T-cell (primary cell): ENCODE measurements at places on chromosomes 5 and 9.

GRCh38 chr9:90641884-90642487 lies 638 bp downstream of the DIRAS2 start:
- DNase-seq = no peak

GRCh38 chr5:42020788-42021530 lies 95.9 kb downstream of the FBXO4 start:
- DNase-seq = no peak

DNA sequence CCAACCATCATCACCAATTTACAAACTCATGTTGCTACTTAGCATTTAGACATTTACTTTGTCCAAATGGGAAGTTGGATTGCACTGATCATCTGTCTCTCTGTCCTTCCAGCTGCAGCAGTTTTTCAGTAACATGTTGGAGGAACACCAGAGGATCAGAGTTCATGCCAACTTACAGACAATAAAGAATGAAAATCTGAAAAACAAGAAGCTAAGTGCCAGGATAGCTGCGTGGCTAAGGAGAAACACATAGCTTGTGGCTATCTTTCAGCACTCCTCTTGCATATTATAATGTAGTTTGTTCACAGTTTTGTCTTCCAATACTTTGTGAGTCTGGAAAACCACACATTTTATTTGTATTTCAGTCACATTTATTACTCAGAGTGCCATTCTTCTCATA lies 6.4 kb upstream of the ARL14EPL start:
- DNase-seq = no peak

GRCh38 chr5:118946138-118946800 lies 42.1 kb downstream of the DTWD2 start:
- DNase-seq = no peak

- no peak for DNase-seq
Measured at GRCh38 chr9:130498298-130498917, 53.6 kb downstream of the ASS1 start.

DNA sequence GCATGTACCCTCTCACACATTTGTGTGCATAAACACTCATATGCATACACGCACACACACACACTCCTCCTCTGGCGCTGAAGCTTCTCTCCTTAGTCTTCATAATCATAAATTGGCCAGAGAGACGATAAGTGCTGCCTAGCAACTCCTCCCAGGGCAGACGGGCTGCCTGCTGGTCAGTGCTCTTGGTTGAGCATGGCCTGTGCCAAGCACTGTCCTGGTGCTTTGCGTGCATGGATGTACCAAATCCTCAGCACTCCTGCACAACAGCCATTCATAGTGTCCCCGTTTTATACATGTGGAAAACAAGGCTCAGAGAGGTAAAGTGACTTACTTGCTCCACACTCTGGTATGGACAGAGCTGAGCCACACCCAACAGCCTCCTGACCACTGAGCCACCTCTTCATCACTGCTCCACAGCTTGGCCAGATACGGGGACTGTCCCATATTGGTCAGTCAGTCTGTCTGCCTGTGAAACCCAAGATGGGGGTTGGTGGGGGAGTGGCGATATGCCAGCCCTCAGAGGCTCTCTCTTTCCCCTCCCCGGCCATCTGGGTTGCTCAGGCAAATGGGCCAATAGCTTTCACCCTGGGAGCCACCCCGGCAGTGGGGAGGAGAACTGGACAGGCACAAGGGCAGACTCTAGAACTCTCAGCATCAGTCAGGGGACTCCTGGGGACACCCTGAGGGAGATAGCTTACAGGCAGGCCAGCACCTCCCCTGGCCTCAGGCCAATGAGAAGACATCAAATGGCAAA lies 64.3 kb upstream of the GARNL3 start:
- no peak for DNase-seq

DNA sequence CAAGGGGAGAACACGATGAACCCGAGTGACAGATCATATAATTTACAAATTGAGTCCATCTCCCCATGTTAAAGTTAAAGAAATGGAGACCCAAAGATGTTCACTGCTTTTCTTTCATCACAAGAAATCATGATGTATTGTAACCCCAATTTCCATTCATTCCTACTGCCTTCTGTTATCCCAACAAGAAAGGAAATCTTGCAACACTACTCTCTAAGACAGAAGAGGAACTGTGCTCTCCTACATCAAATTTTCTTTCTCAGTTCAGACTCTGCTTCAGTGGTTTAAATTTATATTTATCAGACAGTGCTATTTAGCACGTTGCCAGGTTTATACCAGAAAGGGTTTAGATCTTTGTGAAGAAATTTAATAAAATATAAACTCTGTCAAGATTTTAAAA lies 83.8 kb upstream of the RASA1 start:
- DNase-seq = no peak

- DNase-seq = no peak
Measured at GRCh38 chr9:134186471-134187109, 22.2 kb upstream of the RNU6ATAC start.

- no peak for DNase-seq
Measured at GRCh38 chr5:179168664-179169063, 108.5 kb downstream of the ZNF354C start.

GRCh38 chr9:21473236-21473635 lies 8.9 kb downstream of the IFNE start:
- DNase-seq = no peak

DNA sequence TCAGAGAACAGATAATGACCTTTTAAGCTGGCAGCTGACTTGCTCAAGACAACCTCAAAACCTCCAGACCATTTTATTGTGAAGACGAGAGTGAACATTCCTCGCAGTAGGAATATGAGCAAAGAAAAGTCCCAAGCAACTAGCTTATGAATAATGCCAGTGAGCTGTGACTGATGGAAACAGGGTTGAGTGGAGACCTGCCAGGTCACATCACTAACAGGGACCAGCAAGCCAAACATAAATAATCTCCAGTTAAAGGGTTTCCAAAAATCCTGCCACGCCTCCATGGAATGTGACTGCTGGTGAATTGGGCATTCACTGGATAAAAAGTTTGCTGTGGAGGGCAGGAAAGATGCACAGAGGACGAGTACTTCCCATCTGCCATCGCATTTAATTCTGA lies 185.4 kb downstream of the CRB2 start:
- no peak for DNase-seq

- no peak for DNase-seq
Measured at GRCh38 chr9:948497-948896, 28.0 kb upstream of the DMRT3 start.

DNA sequence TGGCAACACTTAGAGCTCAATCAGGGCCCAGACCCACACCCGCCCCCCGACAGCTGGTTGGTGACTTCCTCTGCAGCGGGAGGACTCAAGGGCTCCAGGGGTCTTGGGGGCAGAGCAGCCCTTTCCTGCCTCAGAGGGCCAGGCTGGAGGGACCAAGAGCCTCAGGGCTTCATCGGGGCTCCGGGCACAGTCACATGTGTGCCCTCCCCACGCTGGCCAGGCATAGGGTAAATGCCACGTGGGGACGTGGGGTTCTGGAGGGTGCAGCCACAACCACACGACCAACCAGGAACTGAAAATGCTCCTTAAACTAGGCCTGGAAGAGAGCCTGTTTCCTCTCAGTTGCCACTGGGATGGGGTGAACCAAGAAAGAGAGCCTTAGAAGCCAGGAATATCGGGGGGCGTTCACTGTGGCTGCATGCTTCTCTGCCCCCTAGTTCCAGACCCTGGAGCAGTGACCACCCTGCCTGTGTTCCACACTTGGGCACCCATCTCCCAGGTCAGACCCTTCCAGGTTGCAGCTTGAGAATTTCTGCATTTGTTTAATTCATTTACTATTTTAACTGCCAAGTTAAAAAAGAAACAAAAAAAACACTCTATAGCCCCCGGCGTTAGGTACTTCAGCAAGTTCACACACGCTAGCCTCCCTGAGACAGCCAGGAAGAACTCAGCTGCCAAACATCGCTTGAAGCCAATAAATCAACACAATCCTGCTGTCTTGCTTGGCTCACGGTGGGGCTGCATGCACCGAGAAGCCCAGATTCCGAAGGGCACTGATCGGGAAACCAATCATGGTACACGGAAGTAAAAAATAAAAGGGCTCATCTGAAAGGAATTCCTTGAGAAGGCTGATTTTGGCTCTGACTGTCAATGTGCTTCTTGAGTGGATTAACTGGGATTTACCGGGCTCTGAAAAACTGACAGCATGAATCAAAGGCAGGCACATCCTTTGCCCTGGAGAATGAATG lies 56.1 kb upstream of the PHYKPL start:
- DNase-seq = no peak

- no peak for DNase-seq
Measured at GRCh38 chr5:40678460-40679147, 1.1 kb upstream of the PTGER4 start.

DNA sequence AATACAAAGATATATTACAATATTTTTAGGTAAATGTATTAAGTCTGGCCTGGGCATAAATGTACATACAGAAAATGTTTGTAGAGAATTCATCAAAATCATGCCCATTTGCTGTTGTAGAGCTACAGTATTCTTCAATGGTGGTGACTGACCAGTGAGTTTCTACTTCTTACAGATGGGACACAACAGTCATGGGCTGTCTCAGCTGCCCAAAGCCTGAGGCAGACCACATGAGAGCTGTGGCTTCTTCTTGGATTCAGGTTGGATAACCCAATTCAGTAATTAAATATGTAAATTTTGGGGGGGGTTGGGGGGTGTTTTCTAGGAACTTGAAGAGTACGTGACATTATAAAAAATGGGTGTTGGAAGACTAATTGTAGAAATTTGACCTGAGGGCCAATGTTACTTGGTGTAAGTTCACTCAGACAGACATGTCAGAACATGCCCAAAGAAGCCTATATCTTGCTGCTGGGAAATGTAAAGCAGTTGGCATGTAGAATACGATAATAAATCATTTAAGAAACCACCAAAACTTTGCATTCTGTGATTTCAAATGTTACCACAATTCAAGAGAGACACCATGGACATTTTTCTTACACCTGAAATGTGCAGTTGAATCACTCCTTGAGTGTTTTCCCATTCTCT lies 17.9 kb downstream of the STARD4 start:
- DNase-seq = no peak

- no peak for DNase-seq
Measured at GRCh38 chr9:5920860-5921328, 30.2 kb downstream of the MLANA start.

DNA sequence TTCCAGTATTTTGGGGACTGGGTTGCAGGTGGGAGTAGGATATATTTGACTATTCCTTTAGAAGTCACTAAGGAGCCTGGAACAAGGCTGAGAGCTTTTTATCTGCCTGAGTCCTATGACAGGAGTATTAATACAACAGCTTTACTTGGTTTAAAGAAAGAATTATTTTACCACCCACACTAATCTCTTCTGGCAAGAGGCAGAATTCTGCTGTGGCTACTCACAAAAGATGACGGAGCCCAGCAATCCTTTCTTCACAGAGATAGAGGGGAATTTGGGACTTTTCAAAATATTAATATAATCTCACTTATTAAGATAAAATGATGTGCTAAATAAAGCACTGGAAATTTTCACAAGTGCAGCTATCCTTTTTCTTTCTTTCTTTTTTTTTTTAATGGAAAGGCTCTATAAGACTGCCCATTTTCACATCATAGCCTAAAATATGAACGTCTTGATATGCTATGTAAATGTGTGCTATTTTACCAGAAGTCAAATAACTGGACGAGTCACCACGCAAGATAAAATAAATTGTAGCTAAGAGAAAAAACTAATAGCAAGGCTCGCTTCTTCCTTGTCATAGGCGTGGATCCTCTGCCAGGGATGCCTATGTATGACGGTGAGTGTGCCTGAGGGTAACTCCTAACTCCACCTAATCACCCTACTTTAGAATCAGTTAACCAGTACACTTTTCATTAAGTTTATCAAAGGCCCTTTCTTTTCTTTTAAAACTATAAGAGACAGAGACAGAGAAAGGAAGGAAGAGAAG lies 76.3 kb downstream of the ZNF608 start:
- no peak for DNase-seq

DNA sequence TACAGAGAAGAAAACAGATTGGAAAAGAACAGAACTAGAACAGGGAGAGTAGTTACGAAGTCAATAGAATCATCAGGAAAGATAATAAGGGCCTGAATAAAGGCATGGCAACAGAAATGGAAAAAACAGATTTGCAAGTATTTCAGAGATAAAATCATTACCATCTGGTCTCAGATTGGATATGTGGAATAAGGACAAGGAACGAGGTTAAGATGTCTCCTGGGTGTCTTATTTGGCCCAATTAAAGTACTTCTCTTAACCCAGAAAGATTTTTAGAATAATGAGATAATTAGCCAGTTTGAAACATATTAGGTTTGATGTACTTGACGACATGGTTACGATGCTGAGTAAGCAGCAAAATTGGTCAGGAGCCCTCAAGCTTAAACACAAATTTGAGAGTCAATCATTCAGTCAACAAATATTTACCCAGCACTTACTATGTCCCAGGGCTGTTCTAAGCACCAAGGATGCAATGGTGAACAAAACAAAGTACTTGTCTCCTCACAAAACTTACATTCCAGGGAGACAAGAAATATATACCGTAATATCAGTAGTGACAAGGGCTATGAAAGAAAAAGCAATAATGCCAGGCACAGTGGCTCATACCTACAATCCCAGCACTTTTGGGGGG lies 18.3 kb downstream of the RICTOR start:
- DNase-seq = no peak

DNA sequence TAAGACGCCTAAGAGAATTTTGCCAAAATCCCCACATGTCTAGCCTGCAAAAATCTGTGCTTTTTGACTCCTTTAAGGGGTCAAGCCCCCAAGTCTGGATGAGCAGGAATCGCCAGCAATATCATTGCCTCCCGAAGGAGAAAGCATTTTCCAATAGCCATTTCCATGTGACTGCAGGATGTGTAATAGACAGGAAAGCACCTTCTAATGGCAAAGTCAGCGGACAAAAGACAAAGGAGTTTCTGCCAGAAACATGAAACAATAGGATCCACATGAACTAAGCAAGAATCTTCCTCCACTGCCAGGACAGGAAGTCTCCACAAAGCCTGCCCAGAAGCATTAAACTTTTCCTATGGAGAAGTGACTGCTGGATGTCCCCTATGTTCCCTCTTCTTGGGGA lies 177.1 kb upstream of the PCSK5 start:
- no peak for DNase-seq

DNA sequence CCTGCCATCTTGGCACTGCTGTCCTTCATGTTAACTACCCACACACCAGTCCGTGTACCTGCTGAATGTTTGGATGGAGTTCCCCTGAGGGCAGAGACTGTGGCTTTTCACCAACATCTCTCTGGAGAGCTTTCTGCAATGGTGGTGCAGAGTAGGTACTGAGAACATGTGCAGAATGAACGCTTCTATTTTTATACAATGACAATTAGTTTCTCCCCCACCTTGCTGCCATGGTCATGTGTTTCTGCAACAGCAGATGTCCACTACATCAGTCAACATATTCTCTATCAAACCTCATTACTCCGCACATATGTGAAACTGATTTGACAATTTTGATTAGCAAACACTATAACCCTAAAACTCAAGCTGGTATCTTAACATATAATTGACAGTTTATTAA lies 14.5 kb downstream of the PTCH1 start:
- no peak for DNase-seq

DNA sequence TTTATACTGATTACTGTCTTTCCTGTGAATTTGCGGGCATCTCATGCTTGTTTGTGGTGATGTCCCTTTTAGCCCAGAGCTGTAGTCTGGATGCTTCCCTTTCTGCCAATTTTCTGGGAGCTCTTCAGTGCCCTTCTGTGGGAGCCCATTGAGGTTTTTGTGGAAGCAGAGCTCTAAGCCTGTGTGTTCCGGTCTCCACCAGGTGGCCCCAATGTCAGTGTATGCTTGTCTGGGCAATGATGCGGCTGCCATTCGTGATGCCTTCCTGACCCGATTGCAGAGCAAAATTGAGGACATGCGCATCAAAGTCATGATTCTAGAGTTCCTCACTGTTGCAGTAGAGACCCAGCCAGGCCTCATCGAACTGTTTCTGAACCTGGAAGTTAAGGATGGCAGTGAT lies 35.1 kb downstream of the SH3GLB2 start:
- DNase-seq = no peak

GRCh38 chr5:67426961-67427849 lies 230.6 kb upstream of the CD180 start:
- DNase-seq = no peak
